ENCODE measurements at places on chromosomes 4 and X.

DNA sequence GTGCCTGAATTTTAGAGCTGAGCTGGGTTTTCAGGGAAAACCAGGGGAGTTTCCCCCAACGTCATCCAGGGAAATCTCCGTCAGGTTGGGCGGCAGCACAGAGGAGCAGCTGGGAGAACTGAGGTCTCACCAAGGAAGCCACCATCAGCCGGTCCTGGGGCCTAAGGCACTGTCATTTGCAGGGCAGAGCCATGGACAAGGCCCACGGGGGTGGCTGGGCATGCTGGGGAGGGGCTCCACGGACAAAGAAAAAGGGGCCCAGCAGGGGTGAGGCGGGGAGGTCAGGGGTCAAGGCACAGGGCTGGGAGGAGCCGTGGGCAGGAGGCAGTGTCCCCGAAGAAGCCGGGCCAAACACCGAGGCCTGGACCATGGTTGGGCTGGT lies 109.8 kb downstream of the HMX1 start:
- no peak for DNase-seq

GRCh38 chr4:74219240-74219639 lies 61.3 kb downstream of the MTHFD2L start:
- no peak for DNase-seq

DNA sequence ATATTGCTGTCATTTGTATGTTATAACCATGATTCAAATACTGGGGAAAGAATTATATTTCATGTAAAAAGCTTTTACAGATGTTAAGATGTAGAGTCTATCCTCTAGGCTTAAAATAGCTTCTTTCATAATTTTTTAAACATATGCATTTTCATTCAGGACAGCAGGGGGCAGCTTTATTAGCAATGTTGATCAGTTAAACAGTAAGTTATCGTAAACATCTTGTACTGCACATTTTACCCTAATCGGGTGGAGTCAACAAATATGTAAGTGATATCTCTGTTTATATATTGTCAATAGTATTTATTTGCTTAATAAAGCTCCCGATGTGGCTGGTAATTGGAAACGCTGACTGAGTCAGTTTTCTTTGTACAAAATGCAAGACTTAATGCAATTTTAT lies 142.5 kb upstream of the MED14 start:
- DNase-seq, result no peak

GRCh38 chr4:154344686-154345085 lies 146.9 kb downstream of the DCHS2 start:
- DNase-seq, result no peak

DNA sequence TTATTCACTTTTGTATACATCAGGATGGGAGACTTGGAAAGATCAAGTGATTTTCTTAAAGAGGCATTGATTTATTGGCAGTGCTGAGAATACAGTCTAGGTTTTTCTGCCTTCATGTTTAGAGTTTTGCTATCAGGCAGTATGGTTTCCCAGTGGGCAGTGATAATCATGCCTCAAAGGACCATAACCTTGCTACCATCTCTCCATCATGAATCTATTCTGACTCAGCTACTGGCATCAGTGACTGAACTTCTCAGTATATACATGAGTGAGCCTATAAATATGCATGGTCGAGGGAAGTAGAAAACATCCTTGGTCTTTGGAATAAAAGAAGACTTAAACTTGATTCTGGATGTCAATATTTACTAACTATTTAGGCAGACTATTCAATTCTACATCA lies 562.0 kb upstream of the AADAT start:
- DNase-seq, result no peak
